ENCODE measurements at places on chromosomes 3 and 15.
A peak's percentile ranks its signal among the peaks of the same experiment; 100 is the strongest.

DNA sequence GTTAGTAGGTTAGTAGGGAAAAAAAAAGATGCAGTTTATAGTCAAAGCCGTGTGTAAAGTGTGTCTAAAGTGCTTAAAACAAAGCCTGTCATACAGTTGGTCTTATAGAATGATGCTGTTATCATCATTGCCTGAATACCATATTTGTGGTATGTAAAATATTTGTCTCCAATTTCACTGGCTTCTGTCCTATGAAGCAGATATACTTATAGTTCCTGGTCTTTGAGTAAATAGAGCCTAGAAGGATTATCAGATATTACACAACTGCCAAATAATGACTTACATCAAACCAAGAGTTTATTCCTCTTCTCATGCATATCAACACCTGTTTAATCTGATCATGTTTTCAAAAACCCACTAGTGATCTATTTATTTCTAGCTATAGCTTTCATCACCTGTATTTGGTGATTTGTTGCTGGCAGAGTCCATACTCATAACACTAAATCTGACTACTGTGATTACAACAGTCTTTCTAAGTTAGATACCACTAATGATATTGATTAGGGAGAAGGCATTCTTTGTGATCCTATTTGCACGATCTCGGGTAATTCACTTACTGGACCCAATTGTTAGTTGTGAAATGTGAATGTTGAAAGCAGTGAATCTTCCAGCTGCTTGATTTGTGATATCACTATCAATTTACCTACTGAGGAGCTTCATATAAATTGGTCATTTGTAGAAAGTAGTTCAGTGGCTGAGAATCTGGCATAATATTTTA lies 413.7 kb downstream of the LPP start:
- DNase-seq, result peak; percentile 30

DNA sequence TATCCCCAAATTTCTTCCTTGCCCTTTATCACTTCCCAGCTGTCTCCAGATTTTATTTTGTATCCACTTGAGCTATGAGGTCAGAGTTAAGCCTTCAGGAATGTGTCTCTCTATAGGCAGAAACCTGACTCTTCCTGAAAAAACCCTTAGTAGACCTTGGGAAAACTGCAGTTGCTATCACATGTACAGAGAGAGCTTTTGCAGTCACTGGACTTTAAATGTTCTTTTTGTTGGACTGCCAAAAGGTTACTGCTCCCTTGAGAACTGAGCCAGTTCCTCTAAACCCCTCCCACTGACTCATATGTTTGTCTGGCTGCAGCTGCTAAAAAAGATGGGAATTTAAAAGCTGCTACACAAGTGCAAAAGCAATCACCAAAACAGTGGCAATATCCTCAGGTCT lies 169.1 kb upstream of the CCDC54 start:
- peak; percentile 100 for DNase-seq

DNA sequence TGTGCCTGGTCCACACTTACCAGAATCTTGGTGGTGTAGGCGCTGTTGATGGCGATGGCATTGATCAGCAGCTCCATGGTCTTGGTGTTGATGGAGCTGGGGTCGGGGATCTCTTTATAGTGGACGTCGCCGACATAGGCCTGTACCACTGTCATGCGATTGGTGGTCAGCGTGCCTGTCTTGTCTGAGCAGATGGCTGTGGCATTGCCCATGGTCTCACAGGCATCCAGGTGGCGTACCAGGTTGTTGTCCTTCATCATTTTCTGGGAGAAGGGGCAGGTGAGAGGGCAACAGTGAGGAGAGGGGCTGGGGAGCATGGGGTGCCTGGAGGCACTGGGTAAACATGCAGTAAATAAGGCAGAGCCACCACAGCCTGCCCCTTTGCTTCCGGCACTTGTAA lies 50.9 kb upstream of the SEC13 start:
- no peak for DNase-seq

DNA sequence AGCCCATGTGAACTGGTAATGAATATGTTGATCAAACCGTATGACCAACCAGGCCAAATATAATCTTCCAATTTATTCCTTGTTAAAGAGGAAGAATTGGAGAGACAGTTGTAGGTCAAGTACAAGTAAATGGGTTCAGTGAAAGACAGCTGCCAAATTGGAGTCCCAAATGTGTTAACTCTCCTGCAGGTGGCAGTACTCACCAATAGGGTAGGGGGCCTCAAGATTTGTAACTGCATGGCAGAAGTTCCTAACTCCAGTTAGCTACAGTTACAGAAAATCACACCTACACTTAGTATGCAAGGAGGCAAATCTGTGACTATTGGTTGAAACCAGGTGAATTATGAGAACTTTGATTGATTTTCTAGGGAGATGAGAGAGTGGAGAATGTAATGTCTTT lies 278.0 kb downstream of the ZBBX start:
- DNase-seq, result no peak

GRCh38 chr3:141266797-141267555 lies 35.4 kb downstream of the PXYLP1 start:
- DNase-seq, result no peak

- no peak for DNase-seq
These were observed 722 bp downstream of the MYZAP start for GRCh38 chr15:57592426-57592825.

- no peak for DNase-seq
These were observed 25.8 kb upstream of the PAQR5 start for GRCh38 chr15:69272891-69273290.

GRCh38 chr15:90512981-90513380 lies 16.7 kb upstream of the CRTC3 start:
- DNase-seq, result no peak

- DNase-seq, result no peak
These were observed 120.3 kb downstream of the BDH1 start for GRCh38 chr3:197435426-197435825.

DNA sequence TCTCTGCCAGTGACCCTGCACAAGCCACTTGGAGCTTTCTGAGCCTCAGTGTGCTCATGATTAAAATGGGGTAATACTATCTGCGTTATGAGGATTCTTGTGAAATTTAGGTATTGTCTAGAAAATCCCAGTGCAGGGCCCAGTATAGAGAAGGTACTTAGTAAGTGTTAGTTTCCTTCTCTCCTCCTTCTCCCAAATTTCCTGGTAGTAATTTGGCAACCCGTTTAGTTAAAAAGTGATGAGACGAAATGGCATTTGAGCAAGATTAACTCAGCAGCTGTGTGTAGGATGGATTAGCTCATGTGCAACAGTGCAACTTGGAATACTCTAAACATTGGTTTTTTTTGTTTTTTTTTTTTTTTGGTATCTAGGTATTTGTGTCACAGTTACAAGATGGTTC lies 84.6 kb downstream of the SLCO3A1 start:
- DNase-seq, result no peak

- no peak for DNase-seq
These were observed 360.9 kb upstream of the KCNH8 start for GRCh38 chr3:18787441-18787840.
